Umbilical cord (tissue), 2 donors: ENCODE measurements at places on chromosomes 4 and X. TPM values are rescaled to one million over a fixed set of nuclear protein-coding genes. Genes with fewer than 3 reads are reported as not detected.
A peak's percentile ranks its signal among the peaks of the same experiment; 100 is the strongest.

The CTAG2 gene
- not detected for total RNA-seq

The CYLC1 gene
- total RNA-seq = 8.9 TPM

The EFHC2 gene
- 0.48 TPM for total RNA-seq

The IL2 gene
- total RNA-seq = not detected

The CRLF2 gene
- 3.9 TPM for total RNA-seq

The NAP1L2 gene
- total RNA-seq = 0.48 TPM

The SMR3B gene
- total RNA-seq = 8.9 TPM

The TRAM1L1 gene
- total RNA-seq = 7.0 TPM

The GNRHR gene
- total RNA-seq = 4.6 TPM

The CENPVL1 gene
- total RNA-seq = not detected

The SH3BP2 gene
- total RNA-seq = 41.2 TPM

The CCSER1 gene
- 14.7 TPM for total RNA-seq

The ZNF518B gene
- total RNA-seq = 61.4 TPM

The PNPLA4 gene
- total RNA-seq = 6.0 TPM

DNA sequence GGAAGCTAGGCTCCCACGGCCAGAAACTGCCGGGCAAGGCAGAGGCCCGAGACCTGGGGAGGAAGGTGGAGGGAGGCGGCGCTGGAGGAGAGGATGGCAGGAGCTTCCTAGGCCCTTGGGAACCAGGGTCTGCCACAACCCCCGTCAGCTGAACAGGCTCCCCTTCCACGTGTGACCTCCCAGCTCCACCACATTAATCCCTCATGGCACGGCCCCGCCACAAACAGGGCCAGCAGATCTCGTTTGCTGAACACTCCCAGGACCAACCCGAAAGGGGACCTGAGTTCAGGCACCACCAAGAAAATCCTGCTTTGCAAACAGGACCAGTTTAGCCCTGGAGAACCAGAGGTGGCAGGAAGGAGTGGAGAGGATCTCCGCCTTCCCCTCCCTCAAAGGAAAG, 62.7 kb downstream of the FHDC1 start:
- DNase-seq = no peak

- peak; percentile 66 for DNase-seq
Measured at GRCh38 chr4:162015090-162015489, 148.7 kb downstream of the FSTL5 start.

GRCh38 chr4:82900066-82900410, 497 bp upstream of the THAP9 start:
- no peak for DNase-seq

DNA sequence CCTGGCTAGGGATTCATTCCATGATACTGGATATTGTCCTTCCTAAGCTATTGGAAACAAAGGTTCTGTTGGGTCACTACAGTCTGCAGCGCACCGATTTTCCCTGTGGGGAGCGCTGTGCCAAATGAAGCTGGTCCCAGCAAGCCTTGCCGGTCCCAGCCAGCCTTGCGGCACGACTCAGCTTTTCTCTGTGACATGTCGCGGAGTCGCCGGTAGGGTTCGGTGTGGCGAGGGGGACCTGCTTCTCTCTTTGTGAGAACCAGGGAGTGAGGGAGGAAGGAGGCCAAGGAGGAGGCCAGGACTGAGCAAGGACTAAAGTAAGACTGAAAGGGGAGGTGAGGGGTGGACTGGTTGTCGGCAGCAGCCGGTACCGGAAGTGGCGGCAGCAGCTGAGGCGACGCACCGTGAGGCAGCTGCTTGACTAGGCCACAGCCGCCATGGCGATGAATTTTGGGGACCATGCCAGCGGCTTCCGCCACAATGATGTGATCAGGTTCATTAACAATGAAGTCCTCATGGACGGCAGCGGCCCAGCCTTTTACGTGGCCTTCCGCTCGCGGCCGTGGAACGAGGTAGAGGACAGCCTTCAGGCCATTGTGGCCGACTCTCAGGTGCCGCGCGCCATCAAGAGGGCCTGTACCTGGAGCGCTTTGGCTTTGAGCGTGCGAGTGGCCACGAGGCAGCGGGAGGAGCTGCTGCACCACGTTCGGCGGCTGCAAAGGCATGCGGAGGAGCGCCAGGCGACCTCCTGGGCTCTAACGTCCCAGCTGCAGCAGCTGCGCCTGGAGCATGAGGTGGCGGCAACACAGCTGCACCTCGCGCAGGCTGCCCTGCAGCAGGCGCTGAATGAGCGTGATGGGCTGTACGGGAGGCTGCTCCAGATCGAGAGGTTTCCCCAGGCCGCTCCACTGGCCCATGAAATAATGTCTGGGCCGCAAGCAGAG, at the start of gene TEX13D:
Gene TEX13D, plus strand, starts transcription at position 180 of the 944 bp plus-strand sequence. Its CDS starts 258 bp downstream, at position 438.
- DNase-seq = no peak

GRCh38 chr4:143699331-143700045, 987 bp downstream of the FREM3 start:
- no peak for DNase-seq

DNA sequence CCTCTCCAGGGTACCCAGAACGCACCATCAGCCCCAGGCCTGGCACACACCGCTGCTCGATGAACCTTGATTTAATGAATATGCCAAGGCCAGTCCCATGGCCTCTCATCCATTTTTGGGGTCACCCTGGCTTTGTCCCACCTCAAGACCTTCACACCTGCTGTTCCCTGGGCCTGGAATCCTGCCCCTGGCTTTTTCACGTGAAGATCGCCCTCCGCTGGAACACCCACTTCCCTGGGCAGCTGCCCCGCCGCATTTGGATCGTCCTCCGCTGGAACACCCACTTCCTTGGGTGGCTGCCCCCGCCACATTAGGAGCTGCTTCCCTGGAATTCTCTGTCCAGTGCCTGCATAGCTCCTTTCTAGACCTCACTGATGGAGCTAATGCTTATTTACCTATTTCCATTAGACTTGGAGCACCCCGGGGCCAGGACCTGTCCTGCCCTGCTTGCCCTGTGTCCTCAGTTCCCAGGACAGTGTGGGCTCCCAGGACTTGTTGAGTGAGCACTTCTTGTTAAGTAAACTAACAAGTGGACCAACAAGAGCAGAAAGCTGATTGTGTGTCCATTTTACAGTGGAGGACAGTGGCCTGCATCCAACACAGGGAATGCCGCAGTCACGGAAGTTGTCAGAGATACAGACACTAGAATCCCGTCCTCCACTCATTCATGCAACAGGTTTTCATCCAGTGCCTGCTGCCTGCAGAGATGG, 12.5 kb downstream of the BLOC1S4 start:
- DNase-seq = no peak

GRCh38 chrX:132967049-132967448, 8.6 kb upstream of the HS6ST2 start:
- DNase-seq = no peak

DNA sequence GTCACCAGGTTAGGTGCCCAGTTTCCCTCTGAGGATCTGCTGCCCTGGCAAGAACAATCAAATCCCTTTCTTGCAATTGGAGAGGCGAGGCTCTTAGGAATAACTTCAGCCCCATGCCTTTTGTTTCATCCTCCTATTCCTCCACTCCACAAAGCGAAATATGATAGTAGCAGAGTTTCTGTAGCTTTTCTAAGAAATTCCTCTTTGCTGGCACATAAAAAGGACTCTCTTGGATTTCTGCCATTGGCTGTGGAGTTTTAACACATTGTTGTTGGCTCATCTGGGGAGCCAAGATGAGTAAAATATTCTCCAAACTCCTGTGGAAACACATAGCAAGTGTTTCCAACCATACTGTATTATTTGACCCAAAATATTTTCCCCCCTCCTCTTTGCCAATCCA, 11.0 kb upstream of the ADGRG2 start:
- no peak for DNase-seq

DNA sequence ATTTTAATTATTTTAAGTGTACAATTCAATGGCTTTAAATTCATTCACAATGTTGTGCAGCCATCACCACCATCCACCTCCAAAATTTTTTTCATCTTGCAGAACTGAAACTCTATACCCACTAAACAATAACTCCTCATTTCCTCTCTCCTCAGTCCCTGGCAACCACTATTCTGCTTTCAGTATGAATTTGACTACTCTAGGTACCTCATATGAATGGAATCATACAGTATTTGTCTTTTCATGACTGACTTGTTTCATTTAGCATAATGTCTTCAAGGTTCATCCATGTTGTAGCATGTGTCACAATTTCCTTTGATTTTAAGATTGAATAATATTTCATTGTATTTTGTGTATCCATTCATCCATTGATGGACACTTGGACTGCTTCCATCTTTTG, 46.9 kb downstream of the KIF4A start:
- DNase-seq = no peak

GRCh38 chrX:11739776-11740175, 18.3 kb upstream of the MSL3 start:
- DNase-seq = no peak

DNA sequence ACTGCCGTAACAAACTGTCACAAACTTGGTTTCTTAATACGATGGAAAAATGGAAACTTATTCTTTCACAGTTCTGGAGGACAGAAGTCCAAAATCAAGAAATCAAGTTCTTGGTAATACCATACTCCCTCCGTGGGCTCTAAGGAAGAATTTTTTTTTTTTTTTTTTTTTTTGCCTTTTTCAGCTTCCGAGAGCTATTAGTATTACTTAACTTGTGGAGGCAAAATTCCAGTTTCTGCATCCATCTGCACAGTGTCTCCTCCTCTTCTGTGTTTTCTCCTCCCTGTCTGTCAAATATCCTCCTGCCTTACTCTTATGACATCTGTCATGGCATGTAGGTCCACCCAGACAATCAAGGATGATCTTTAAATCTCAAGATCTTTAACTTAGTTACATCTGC, 426.6 kb downstream of the SPRY1 start:
- DNase-seq = no peak

DNA sequence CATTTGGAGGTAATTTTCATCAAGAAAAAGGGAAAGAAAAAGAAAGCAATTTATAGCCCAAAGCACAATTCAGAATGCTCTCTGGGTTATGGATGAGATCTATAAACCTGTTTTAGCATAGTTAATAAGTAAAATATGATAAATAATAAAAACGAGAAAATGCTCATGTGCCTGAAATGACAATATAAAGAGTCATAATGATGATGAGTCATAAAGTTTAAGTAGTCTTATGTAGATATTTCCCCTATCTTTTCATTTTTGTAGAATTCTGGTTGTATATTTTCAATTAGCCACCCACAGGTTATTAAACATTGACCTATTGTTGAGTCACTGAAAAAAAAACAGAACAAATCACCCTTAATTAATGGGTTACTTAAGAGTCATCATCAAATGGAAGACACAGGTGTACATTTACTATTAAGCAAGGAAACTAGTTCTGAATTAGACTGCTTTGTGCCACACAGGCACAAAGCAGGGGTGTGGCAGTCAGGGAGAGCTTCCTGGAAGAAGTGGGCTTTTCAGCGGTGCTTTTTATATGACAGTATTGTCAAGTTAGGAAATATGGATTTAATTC, 29.3 kb downstream of the BEND4 start:
- no peak for DNase-seq

- DNase-seq = no peak
Measured at GRCh38 chr4:71262161-71262560, 76.7 kb upstream of the SLC4A4 start.

DNA sequence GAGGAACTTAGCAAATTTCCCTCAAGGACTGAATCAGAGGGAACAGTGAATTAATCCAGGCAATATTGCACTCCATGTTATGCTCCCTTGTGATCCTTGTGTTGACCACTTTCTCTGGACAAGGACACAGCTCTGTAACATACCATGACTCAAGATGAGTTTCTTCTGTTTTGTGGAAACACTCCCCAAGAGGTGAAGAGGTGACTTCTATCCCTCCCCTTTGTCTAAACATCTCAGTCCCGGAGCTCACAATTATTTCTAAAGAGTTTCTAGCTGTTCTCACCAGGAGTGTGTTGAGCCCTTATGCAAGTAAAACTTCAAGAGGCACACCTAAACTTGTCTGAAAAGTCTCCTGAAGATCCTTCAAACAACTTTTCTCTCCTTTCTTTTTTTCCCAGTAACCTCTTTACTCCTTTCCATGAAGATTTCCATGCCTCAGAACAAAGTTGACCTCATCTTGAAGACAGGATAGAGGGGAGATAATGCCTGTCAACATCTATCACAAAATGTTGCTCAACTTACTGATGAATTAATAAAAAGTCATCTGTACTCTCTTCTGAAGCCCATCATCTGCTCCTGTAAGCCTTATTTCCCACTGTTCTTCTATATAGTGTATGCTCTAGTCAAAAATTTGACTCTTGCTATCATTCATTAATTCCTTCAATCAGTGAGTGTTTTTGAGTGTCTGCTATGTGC, 429.1 kb downstream of the SPRY1 start:
- DNase-seq = no peak

DNA sequence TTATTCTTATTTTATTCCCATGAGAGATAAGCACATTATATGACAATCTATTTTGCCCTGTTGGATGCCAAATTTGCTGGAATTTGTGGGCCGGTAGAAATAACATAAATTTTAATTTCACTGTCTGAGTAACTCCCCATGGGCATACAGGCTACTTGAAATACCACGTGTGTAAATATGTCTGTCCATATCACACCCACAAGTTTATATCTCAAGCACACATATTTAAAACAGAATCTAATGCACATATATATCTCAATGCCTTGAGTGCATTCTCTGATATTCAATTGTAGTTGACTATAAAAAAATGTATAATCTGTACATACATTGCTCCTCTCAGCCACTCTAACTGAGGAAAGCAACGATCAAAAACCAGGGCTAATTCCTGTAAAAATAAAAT, 51.2 kb downstream of the PPARGC1A start:
- DNase-seq = no peak

- DNase-seq = peak; percentile 7
Measured at GRCh38 chrX:93932471-93933220, 258.6 kb downstream of the FAM133A start.

- no peak for DNase-seq
Measured at GRCh38 chr4:52976523-52977230, 114.6 kb downstream of the RASL11B start.

- peak; percentile 44 for DNase-seq
Measured at GRCh38 chr4:101993002-101993841, 202.7 kb downstream of the BANK1 start.

- no peak for DNase-seq
Measured at GRCh38 chrX:53184836-53185235, 40.2 kb downstream of the KDM5C start.

DNA sequence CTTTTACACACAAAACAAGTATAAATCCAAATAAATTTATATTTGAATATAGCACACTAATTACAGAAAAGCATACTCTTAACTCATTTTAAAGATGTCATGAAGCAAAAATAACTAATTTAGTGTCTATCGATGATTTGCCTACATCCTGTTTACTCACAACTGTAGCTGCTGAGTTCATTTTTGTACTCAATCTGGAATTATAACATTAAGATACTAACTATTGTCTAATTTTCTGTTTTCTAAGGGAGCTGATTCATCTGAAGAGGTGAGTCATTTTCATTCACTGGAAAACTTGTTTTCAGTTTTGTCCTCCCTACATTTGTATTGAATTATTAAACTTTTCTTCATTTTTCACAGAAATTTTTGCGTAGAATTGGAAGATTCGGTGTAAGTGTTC, 3.7 kb downstream of the STATH start:
- no peak for DNase-seq

GRCh38 chrX:43000121-43000520, 222.2 kb upstream of the PPP1R2C start:
- no peak for DNase-seq
